ENCODE measurements at places on chromosomes 7 and 10.

- DNase-seq: no peak
Measured at GRCh38 chr7:113405296-113406056, 287.1 kb upstream of the SMIM30 start.

- DNase-seq: no peak
Measured at GRCh38 chr7:18978108-18978495, 139.3 kb downstream of the TWIST1 start.

GRCh38 chr7:35463751-35464150 is 209.9 kb upstream of the TBX20 start:
- DNase-seq: no peak

- DNase-seq: no peak
Measured at GRCh38 chr7:7771452-7771851, 53.0 kb upstream of the RPA3 start.

- DNase-seq: no peak
Measured at GRCh38 chr10:63376560-63377304, 89.0 kb downstream of the JMJD1C start.

GRCh38 chr10:80612261-80612660 is 74.6 kb downstream of the SH2D4B start:
- DNase-seq: no peak

DNA sequence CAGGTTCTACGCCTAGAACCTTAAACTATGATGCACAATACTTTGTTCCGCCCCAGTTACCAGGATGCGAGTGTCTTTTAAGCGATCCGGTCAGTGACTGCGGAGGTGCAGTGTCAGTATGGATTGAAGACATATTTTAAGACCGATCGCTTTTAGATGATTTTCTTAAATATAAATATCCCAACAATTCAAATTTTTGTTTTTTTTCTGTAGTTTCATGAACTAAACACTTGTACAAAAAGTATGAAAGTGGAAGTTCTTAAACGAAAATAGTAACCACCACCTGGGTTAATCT is 835 bp downstream of the COMMD3 start:
- no peak for DNase-seq

DNA sequence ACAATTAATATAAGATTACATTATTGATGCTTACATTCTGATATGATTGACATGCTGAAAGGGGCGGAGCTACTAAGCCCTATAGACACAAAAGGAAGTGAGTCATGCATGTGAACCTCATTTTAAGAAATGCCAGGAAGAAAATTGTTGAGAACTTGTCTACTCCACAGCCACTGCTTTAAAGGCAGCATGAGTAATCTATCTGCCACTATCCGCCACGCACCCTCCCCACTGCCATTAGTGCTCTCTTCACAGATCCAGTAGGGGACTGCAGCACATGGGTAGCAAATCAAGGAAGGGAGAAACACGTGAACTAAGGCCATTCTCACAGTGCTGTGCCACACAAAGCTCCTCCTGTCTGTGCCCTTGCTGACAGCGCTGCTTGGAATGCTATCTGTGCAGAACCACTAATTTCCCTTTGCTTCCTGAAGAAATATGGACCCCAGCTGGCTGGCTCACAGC is 524.8 kb downstream of the GRM8 start:
- DNase-seq: no peak

DNA sequence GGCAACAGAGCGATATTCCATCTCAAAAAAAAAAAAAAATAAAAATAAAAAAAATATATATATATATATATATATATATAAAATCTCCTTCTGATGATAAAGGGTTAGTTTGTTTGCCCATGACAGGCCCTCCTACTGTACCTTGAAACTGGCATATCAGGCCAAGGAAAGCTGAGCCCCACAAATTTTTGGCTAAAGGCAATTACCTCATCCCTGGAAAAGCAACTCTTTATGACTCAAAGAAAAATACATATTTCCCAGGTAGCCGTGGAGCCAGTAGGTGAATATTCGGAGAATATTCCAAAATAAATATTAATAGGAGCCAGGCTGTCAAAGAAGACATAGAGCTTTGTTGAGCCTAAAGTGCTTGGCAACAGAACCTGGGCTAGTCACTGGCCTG is 245.1 kb downstream of the GALNT17 start:
- DNase-seq: no peak

DNA sequence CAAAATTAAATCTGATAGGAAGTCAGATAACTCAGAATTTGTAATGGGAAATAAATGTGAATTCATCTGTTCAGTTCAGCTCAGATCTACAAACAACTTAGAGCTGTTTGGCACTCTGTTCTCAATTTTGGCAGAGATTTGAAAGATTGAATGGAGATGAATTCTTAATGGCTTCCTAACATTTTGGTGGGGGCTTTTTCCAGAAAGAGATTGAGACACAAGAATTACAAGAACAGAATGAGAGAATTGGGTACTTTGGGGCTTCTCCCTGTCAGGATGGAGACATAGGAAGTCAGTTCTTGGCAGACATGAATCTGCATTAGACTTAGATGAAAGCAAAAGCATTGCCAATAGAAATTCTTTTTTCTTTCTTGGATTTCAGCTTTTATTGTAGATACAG is 39.0 kb upstream of the PTPRZ1 start:
- DNase-seq: no peak

DNA sequence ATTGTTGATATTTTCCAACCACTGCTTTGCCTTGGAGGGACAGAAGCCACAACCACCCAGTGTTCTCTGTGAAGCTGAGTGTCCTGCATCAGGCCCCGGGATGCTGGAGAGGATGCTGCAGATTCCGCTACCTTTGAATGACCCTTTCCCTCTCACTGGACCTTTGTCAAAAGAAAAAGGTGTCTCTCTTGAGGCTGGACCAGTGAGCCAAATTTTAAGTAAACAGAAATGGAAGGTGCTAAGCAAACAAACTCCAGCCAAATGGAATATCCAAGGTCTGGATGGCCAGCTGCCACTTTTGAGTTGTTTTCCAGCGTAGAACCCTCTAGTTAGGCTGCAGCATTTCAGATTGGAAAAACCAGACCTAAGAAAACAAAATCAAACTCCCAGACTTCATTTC is 145.5 kb downstream of the TRIL start:
- DNase-seq: no peak

- no peak for DNase-seq
Measured at GRCh38 chr7:103446049-103446520, at the start of gene SLC26A5. SLC26A5 (minus strand) TSS chr7:103446207; CDS start chr7:103421514, 24,693 bp downstream.

- DNase-seq: peak; percentile 35
Measured at GRCh38 chr7:83162402-83163256, at the start of gene PCLO. PCLO (minus strand) TSS chr7:83162884; CDS start chr7:83162592, 292 bp downstream.

GRCh38 chr10:104452977-104453376 is 99.3 kb downstream of the CFAP58 start:
- no peak for DNase-seq

DNA sequence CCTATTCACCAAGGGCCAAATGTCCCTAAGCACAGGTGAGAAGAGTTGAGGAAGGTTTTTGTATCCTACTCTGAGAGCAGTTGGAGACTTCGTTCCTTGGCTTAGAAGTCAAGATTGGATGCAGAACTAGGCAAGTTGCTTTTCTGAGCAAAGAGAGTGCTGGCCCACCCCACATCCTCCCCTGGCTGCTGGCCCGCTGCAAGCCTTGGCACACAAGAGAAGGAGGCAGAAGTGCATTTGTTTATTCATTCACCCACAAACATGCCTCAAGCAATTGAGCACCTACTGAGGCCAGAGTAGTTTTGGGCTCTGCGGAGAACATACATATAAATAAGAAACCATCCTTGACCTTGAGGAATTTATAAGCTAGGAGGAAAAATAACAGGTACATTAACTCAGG is 318.9 kb downstream of the KCNMA1 start:
- DNase-seq: no peak

GRCh38 chr7:39621784-39622411 is 1.5 kb upstream of the RALA start:
- no peak for DNase-seq

DNA sequence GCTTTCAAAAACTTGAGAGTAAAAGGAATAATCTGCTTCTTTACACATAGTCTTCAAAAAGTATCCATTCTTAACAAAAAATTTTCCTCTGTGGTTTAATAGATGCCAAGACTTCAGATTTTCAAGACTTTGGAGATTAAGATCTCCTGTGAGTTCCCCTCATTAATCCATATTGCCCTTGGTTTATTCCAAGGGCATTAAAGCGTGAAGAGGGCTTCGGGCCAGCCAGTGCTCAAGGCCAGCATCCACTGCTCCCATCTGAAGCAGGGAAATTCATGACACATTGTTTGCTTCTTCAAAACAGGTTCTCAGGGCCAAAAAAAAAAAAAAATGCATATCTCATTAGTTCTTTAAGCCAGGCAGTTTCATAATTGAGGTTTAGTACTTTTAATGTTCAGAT is 137.3 kb upstream of the RHOBTB1 start:
- DNase-seq: no peak
